ENCODE measurements at places on chromosomes 7 and 10. TPM values are rescaled to one million over a fixed set of nuclear protein-coding genes. Genes with fewer than 3 reads are reported as not detected.

Gene AASS
- total RNA-seq, result 1.2 TPM

Gene LZTS2
- total RNA-seq, result 19.2 TPM

Gene RHEB
- 62.4 TPM for total RNA-seq

Gene BRAF
- total RNA-seq, result 26.7 TPM

Gene LRIT1
- not detected for total RNA-seq

Gene PTPRN2
- total RNA-seq, result 2.5 TPM

Gene EPO
- not detected for total RNA-seq

Gene C7orf33
- not detected for total RNA-seq

Gene KIF20B
- total RNA-seq, result 49.4 TPM

Gene TFR2
- 9.8 TPM for total RNA-seq

Gene WDR86
- total RNA-seq, result not detected

Gene TDRD1
- total RNA-seq, result 0.10 TPM

Gene ZNF248
- total RNA-seq, result 7.6 TPM

Gene ABCB4
- total RNA-seq, result not detected

Gene ELN
- not detected for total RNA-seq

Gene BCCIP
- total RNA-seq, result 66.4 TPM

Gene ARHGEF35
- 3.6 TPM for total RNA-seq

Gene PRSS37
- total RNA-seq, result not detected

Gene RAMP3
- not detected for total RNA-seq

Gene CPA2
- not detected for total RNA-seq

Gene CLEC5A
- not detected for total RNA-seq

Gene MRPS17
- 16.1 TPM for total RNA-seq

Gene URGCP
- total RNA-seq, result 25.1 TPM

Gene ACSL5
- total RNA-seq, result 71.8 TPM

Gene LIPF
- total RNA-seq, result not detected

All from T-helper 1 cell treated with Interleukin-12 subunit alpha and Interleukin-12 subunit beta and Interleukin-4 antibody, amounts not matched to agents 30 ng/mL and 1 ng/mL, for 36 hours (primary cell).